ENCODE measurements at places on chromosomes 4 and X. TPM values are rescaled to one million over a fixed set of nuclear protein-coding genes. Genes with fewer than 3 reads are reported as not detected.

DNA sequence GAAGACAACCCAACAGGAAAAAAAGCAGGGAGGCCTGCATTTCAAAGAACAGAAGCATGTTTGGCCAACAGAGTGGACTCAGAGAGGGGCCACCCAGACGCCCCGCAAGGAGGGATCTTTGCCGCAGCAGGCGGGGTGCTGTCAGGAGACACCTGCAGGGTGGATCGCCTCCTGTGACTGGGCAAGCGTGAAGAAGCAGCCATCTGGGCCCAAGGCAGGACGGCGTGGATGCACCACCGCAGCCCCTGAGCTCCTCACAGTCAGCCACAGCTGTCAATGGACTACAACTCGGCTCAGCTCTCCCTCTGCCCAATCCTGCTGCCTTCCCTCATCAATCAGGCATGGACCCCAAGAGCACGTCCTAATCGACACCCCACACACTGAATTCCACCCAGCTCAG lies 32.0 kb upstream of the MAN2B2 start:
- DNase-seq = no peak

The RPL9 gene
- 2,646 TPM for total RNA-seq

The SPATA4 gene
- total RNA-seq = not detected

The AR gene
- total RNA-seq = 0.14 TPM

DNA sequence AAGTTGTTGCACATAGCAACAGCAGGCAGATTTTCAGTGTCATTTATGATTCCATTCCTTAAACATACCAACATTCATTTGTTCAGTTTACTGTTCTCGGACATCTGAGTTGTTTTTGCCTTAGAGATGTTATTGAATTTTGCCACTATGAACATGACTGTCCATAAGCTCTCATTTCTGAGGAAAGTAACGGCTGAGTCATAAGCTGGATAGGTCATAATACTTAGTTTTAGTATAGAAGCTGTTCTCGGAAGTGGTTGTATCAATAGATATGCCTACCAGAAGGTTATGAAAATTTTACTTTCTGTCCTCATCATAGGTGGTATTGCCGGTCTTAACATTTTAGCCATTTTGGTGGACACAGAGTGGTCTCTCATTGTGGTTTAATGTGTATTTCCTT lies 157.1 kb upstream of the CLNK start:
- DNase-seq = no peak

DNA sequence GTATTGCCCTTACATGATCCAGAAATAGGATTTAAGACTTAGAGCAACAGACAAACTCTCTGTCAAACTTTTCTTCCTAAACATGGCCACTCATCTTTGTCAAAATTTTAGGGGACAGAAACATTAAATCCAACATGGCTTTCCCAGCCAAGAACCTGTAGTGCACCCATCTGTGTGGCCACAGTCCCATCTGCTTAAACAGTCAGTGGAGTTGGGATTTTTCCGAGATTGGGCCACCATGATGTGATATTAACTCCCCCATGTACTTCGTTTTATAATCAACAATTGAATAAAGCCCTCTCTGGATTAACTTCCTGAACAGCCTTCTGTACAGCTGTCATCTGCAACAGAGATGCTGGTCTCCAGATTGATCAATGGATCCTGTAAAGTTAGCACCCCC lies 28.9 kb downstream of the TMEM144 start:
- DNase-seq = no peak

The SOD3 gene
- not detected for total RNA-seq

- DNase-seq = no peak
Observed at GRCh38 chrX:73768160-73768559, 205.2 kb downstream of the CHIC1 start.

DNA sequence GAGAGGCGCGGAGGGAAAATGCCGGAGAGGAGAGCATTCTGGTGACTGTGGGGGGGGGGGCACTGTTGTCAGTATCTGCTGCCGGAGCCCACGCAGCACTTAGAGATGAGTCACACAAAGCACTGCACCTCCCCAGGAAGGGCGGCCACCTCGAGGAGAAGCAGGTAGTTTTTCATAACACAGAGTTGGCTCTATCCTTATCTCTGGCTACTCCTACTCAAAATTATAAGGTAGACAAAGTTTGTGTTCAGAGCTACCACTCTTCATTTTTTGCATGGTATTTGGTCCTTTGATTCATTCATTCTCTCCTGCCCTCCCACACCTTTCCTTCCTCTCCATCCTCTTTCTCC lies 76.2 kb upstream of the SCOC start:
- DNase-seq = no peak

- DNase-seq = no peak
Observed at GRCh38 chr4:2871466-2871865, 27.8 kb downstream of the ADD1 start.

The CXCL9 gene
- total RNA-seq = not detected

DNA sequence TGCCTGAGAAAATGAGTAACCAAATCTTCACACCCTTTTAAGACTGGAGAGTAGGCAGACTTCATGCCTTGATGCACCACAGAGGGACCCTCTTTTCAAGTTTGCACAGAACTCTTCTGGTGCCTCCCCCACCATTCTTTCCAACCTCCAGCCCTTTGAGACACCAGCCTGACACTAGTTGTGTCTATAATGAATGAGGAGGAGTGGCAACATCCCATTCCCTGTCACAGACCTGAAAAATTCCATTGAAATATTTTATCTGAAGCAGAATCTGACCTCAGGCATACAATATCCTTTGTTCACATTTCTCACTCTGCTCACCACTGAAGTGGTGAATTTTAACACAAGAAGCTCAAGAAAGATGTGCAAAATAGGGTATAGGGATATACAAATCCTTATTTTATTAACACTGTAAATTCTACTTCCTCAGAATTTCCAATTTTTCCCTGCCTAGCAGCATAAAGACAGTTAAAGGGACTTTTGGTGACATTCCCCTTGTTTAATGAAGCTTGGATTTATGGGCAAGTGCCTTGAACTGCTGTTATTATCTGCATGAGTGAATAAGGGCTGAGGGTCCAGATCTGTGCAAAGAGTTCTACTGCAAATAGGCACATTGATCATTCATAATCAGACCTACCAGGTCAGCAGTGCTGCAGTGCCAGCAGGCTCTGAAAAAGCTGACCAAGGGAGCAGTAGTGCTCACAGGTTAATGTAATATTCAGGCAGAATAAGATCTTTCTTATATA lies 149.9 kb upstream of the PAQR3 start:
- DNase-seq = no peak
